ENCODE measurements at places on chromosomes 1 and 21.

- DNase-seq: no peak
Observed at GRCh38 chr1:54643736-54644135, 2.1 kb downstream of the MROH7 start.

DNA sequence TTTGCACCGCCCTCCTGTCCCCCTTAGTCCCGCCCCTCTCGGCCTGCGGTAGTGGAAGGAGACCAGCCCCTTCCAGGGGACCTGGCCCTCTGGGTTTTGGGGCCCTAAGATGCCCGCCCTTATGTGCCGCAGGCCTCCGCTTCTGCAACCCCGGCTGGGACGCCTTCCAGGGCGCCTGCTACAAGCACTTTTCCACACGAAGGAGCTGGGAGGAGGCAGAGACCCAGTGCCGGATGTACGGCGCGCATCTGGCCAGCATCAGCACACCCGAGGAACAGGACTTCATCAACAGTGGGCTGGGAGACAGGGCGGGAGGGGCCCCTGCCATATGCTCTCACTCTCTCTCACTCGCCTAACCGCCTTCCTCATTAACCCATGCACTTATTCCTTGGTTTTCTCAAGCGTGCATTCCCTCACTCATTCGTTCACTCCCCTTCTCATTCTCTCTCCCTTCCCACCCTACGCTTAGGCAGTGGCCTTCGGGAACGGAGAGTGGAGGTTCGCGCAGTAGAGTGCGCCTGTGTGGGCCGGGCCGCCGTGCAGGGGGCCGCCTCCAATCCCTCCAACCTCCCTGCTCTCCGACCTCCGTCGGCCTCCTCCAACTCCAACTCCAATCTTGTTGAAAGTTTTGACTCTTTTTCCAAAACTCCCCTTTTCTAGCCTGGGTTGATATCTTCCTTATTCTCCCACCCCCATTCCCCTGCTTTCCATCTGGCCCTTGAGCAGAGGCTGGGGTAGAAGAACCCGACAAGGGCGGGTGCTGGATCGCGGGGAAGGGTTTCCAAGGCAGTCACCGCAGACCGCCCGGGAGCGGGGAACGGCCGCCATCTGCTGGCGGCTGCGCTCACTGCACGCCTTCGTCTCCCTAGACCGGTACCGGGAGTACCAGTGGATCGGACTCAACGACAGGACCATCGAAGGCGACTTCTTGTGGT, 15.2 kb downstream of the BCAN start:
- DNase-seq: peak; percentile 75

- no peak for DNase-seq
Observed at GRCh38 chr1:1025730-1026129, 5.8 kb downstream of the AGRN start.

GRCh38 chr1:115910231-115910630, 66.1 kb upstream of the SLC22A15 start:
- no peak for DNase-seq

DNA sequence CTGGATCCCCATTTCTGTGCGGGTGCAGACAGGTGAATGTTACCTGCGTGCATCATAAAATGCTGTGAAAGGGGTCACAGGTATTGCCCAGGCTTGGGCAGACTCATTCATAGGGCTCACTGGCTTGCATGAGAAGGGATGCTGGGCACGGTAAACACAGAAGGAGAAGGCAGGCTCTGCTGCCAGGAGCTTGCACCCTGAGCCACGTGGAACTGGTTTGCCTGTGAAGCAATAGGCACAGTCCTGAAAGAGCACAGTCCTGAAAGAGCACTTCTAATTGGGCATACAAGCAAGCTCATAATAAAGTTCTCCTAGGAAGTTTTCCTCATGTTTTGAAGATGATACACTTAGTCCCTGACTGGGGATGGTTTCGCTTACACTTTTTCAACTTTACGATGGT, 40.9 kb downstream of the GALNT2 start:
- DNase-seq: no peak

GRCh38 chr1:233704170-233704897, 90.4 kb downstream of the KCNK1 start:
- DNase-seq: no peak

Measured in CD4-positive, alpha-beta T cell treated with Interleukin-4 for 1 hour (primary cell).